ENCODE measurements at places on chromosomes 11 and 22.

DNA sequence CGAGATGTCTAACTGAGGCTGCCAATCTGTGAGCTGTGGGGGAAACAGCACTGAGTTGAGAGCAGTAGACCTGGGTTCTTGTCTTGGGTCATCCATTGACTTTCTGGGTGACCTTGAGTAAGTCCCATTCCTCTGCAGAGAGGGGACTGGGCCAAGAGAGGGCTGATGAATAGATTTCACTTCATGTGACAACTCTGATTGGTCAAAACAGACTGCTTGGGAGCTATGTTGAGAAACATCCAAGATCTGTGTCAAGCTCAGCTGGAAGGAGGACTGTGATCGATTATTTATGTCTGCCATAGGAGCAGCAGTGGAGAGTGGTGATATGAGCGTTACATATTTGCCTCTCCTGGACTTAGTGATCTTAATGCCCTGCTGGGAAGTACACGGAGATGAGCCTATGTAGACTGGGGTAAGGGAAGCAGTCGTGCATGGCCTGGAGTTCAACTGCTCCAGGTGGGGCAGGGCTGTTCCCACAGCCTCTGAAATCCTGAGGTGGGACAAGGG is 47.7 kb downstream of the OTOG start:
- DNase-seq: no peak

GRCh38 chr22:38706101-38706900 is 557 bp downstream of the GTPBP1 start:
- DNase-seq: no peak

- no peak for DNase-seq
These were observed 193.0 kb upstream of the E2F8 start for GRCh38 chr11:19433791-19434190.

DNA sequence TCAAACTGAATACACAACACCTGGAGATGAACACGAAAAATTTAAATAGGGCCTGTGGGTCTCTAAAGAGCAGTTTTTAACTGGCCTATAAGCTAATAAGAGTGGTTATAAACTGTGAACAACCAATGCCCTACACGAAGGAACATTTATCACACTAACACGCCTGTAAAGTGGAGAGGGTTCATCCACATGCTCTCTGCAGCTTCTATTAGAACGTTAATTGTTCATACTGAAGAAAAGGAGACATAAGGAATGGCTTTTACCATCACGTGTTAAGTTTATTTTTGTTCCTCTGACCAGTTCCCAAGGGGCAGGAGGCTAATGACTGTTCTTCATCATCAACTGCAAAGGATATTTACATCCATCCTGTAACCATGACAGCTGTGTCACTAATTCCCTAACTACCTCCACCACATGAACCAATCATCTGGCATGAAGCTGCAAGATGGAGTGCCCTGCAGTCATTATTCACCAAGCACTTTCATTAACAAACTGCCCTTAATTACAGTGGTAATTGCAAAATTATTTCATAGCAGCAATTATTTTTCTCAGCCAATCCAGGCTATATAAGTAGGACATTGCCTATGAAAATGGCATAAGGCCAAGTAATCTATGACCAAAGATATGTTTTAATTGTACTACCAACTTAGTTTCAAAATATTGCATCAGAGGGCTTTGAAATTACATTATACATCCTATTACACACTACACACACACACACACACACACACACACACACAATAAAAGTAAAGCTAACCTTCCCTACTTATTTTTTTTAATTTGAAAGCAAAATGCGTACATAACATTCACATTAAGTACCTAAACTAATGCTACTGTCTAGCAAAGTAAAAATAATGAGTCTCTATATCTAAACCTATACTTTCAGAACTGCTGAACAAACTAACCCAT is 186.7 kb downstream of the CADM1 start:
- no peak for DNase-seq

DNA sequence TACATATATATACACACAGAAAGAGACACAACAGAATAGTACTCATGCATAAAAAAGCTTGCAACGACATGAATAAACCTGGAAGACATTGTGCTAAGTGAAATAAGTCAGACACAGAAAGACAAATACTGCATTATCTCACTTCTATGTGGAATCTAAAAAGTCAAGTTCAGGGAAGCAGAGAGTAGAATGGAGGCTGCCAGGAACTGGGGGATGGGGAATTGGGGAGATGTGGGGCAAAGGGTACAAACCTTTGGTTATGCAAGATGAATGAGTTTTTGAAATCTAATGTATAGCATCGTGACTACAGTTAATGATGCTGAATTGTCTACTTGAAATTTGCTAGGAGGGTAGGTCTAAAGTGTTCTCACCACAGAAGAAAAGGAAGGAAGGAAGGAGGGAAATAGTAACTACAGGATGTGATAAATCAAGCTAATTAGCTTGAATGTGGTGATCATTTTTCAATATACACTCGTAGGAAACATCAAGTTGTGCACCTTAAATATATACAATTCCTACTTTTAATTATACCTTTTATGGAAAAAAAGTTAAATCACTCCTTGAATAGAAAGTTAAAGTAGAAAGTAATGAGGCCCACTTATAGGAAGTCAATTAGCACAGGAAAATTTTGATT is 33.8 kb downstream of the MMP13 start:
- no peak for DNase-seq

DNA sequence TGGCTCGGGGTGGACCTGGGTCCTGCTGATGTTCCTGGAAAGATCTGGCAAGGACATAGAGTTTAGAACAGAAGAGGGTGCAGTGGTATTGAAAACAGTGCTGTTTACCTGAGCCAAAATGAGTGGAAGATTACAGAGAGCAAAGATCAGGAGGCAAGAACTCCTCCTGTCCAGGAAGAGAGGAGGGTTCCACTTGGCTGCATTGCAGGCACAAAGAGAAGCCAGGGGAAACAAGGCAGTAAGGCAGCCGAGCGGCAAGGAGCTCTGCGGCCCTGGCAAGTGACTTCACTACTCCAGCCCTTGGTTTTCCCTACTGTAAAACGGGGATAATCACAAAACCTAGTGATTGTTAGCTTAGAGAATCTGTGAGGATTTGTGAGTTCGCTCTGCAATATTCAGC is 3.7 kb upstream of the PACSIN2 start:
- DNase-seq: no peak

DNA sequence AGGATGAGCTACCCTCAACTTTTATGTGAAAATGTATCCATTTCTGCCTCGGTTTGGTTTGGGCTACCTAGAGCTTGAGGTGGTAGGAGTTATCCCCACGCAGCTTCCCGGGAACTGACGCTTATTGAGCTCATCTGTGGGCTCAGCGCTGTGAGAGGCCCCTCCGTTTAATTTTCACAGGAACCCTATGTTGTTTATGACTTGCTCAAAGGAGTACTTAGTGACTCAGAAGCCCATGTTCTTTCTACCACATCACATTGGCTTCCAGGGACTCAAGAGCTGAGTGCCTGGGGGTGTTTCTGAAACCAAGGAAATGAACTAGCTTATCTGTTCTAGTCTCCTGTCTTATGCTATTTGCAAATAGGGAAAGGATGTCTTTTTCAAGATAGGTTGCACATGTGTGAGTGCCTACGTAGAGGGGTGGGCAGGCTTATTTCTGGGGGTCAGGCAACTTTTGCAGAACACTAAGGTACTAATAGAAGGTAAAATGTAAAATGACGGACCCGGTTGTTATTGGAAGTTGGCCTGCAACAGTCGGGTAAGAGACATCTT is 40.5 kb downstream of the MICAL2 start:
- no peak for DNase-seq

GRCh38 chr11:48134221-48134922 is 82.2 kb upstream of the OR4B1 start:
- no peak for DNase-seq

DNA sequence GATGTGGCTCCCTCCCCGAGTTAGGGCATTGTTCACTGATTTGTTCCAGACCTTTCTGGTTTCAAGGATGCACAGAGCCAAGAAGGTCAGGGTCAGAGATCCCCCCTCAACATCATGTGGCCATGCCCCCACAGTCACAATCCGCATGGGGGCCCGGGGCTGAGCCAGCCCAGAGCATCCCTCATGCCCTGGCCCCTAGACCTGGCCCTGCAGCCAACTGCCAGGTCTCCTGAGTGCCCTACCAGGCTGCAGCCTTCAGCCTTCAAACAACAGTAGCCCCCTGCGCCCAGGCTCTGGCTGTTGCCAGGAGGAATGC is 142.4 kb downstream of the CRYBB2 start:
- DNase-seq: no peak

DNA sequence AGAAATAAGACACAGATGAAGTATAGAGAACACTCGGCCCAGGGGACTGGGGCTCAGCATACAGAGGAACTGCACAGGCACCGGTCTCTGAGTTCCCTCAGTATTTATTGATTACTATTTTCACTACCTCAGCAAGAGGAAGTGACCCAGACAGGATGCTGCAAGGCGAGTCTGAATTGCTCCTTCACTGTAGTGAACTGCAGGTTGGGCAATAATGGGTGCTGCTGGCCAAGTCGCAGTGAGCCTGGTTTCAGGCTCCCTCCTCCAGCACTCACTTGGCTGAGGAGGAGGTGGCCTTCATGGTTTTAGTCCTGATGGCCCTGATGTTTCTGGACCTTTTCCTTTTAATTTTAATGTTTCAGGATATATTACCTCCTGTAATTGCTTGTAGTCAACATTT is 10.4 kb downstream of the OR52K2 start:
- DNase-seq: no peak

GRCh38 chr22:50101870-50102565 is 12.2 kb downstream of the MOV10L1 start:
- DNase-seq: no peak

GRCh38 chr22:49398646-49399045 is 429.0 kb downstream of the BRD1 start:
- no peak for DNase-seq

DNA sequence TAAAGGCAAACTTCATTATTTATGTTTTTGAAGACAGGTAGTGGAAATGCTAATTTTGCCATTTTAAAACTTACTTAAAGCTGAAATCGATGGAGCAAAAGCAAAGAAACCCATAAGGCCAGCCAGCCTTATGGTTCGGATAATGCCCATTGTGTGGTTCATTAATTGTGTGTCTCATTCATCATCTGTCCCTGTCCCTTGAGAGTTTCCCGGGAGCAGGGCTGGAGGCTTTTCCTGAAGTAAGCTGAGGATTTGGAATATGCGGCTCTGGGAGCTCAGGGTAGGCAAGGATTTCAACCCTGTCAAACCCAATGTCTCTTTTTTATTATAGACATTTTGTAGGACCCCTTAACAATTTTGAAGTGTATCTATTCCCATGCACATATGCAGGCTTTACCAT is 790.0 kb upstream of the KIRREL3 start:
- no peak for DNase-seq

DNA sequence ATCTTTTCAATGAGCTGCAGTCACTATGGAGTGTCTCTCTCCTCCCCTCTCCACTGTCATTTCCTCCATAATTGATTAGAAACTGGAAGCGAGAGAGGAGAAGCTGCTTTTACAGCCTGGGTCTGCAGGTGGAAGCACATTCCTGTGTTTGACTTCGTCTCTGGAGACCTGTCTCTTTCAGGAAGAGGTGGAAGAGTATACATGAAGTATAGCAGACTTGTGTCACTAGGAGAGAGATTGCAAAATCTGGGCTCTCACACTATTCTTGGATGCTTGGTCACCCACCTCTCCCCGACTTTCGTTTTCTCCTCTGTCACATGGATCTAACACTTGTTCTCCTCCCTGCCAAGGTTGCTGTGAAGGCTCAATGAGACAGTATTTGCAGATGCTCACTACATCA is 323.3 kb downstream of the NTM start:
- DNase-seq: no peak

DNA sequence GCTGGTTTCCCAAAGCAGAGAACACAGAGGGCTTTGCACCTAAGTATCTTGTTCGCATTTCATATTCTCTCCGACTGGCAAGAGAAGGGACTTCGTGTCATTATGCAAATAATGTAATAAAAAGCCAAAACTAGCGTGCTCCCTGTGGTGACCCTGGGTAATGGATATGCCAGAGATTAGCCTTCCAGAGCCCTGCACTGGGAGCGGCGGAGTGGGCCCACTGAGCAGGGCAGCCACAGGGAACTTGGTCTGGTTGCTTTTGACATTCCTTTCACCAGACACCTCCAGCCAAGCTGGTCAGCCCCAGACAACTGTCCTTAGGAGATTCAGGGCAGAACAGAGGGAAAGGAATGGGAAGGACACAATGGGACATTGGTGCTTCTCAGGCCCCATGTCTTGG is 56.1 kb downstream of the FLI1 start:
- DNase-seq: no peak

DNA sequence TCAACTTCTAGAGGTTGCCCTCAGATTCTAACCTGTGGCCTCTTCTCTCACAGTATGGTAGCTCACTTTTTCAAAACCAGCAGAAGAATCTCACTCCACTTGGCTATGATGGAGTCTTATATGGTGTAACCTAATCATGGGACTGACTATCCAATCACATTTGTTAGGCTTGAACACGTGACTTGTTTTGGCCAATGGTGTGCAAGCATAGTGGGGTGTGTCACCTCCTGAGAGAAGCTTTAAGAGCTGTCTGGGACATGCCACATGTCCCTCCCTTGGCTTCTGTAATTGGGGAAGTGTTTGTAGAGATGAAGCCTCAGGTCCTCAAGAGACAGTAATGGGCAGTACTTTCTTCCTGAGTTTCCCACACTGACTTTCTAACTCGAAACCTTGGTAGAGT is 12.8 kb upstream of the SMIM38 start:
- DNase-seq: no peak
